CD8-positive, alpha-beta memory T cell (primary cell): ENCODE measurements at places on chromosomes 13 and 19. TPM values are rescaled to one million over a fixed set of nuclear protein-coding genes. Genes with fewer than 3 reads are reported as not detected.

Gene ZNF99
- total RNA-seq = not detected

Gene CBY2
- total RNA-seq = not detected

DNA sequence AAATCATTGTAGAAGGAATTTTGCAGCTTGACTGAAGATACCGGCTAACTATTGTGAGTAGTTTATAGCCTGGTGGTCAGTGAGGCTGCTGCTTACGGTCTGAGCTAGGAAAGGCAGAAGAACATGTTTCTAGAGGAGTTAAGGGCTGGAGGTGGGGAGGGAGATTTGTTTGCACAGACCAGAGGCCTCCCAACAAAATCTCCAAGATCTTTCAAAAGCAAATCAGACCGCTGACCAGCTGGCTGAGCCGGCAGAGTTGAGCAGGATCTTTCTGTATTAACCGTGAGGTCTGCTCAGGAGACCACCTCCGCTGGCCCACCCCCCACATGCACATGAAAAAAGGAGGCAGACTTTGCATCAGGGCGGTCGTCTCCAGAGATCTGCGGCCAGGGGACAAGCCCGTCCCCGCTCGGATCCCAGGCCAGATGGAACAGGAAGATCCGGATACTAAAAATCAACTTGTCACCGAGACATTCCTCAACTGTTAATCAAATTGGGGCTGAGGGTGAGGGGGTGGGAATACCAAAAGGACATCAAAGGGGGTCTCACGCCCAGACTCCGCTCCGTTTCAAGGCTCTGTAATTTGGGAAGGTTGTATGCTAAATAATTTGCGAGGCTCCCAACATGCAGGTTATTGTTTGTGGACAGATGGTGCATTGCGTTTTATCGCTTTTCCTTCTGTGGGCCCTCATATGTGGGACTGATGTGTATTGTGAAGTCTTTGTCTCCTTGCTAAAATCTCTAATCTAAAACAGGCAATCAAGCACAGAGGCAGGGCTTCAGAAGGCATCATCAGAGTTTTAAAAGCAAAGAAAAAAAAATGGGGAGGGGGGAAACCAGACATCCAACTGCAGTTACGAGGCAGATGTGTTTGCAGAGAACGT, 319.0 kb downstream of the ZNF536 start:
- no peak overlapping the region for H3K4me3 ChIP-seq
- H3K27ac ChIP-seq = no peak overlapping the region
- H3K36me3 ChIP-seq = no peaks in the 10 kb centered on the region

GRCh38 chr13:111228262-111229144, 91.9 kb upstream of the TEX29 start:
- DNase-seq = no peak
- H3K4me1 ChIP-seq = no peaks in the 10 kb centered on the region
- H3K4me3 ChIP-seq = no peak overlapping the region
- peaks cover 13% of the 10 kb centered on the region for H3K36me3 ChIP-seq

- no peaks in the 10 kb centered on the region for H3K36me3 ChIP-seq
- DNase-seq = no peak
- H3K27me3 ChIP-seq = no peaks in the 10 kb centered on the region
- H3K4me1 ChIP-seq = no peaks in the 10 kb centered on the region
These were observed 665.6 kb downstream of the FGF9 start for GRCh38 chr13:22336460-22336859.

GRCh38 chr13:63409791-63410351, 1994.2 kb upstream of the PCDH20 start:
- DNase-seq = no peak
- no peak overlapping the region for H3K4me3 ChIP-seq
- H3K27ac ChIP-seq = no peak overlapping the region
- no peaks in the 10 kb centered on the region for H3K36me3 ChIP-seq

DNA sequence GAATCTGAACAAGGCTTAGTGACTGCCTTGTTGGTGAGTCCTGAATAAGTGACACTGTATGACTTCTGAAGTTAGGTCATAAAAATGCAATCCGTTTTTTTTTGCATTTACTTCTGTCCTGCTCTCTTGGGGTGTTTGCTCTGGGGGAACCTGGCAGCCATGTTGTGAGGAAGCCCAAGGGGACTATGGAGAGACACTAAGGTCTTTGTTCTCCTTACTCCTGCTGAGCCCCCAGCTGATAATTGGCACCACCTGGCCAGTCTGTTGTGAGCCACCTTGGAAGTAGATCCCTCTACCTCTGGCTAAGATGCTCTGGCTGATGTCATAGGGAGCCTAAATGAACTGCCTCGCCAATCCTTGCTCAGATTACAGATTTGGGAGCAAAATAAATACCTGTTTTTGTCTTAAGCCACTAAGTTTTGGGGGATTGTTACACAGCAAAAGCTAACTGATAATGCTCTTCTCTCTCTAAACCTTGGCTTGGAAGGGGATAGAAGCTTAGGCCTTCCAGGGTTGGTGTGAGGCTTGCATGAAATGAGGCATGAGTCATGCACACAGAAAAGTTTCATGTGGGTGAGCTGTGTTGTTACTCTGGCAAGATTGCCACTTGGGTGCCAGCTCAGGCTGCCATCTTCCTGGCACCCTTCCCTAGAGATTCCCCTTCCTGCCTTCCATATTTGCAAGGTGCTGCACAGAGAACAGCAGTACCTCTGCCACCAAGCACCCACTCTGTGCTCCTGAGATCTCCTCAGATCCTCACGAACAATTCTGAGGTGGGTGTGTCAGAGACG, 10.1 kb downstream of the TUBB4A start:
- no peak overlapping the region for H3K4me3 ChIP-seq
- H3K27me3 ChIP-seq = no peaks in the 10 kb centered on the region
- H3K4me1 ChIP-seq = peaks cover 8% of the 10 kb centered on the region
- H3K27ac ChIP-seq = no peak overlapping the region
- H3K36me3 ChIP-seq = no peaks in the 10 kb centered on the region

Gene EPSTI1
- total RNA-seq = 4.5 TPM
